Glomerular endothelial cell (primary cell): ENCODE measurements at places on chromosomes 4 and X.

- no peak for DNase-seq
Observed at GRCh38 chrX:111319451-111319850, 49.2 kb upstream of the CAPN6 start.

DNA sequence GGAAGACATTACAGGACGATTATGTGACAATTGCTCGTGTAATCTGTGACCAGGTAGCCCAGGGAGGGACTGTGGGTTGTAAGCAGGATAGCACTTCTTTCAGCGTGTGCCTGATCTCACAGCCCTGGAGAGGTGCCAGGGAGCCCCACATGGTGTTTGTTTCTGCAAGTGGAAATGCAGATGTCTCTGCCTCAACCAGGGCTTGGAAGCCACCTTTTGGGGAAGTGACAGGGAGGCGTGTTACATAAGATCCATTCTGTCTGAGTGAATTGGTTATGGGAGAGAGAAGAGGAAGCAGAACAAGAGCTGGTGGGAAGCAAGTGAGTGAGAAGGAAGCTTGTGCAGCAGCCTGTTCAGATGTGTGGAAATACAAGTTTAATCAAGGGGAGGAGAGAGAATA is 104.5 kb upstream of the GATB start:
- no peak for DNase-seq

DNA sequence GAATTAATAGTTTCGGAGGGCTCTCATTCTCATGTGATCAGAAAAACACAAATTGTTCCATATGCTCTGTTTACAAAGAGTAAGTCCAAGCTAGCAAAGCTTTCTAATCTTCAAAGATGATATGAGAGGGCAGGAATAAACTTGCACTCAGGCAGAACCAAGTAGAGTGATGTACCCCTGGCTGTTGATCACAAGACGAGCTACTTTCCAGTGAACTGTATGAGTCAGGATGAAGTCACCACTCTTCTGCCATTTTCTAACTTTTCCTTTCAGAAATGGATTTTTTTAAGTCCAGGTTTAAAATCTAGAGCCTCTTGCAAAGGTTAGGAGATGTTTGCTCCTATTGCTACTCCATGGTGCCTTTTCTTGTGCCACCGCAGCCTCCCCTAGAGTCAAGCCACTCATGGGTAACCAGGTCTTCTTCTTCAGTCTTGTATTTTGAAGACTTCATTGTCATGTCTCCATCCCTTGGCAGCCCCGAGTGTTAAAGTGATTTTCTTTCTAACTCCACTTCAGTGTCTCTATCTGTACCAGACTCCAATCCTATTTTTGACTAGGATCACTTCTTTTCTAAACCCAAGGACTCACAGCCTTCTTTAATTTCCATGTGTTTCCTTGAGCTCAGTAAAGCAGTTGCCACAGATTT is 171.9 kb upstream of the GALNT7 start:
- DNase-seq, result no peak

GRCh38 chr4:89855236-89855635 is 18.3 kb upstream of the SNCA start:
- no peak for DNase-seq

DNA sequence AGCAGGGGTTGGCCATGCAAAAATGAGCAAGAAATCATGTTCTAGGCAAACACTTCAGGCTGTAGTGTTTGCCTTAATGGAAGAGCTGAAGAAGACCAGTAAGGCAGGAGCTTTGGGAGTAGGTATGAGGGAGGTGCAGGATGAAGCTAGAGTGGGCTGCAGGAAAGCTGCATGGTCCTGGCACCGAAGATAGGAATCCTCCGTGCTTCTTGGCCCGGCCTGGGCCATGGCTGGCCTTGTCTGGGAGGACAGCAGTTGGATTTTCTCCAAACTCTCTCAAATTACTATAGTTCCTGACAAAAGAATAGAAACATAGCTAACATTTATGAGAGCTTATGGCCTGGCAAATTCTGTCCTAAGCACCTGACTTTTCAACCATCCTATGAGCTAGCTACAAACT is 116.5 kb downstream of the UCHL1 start:
- DNase-seq, result no peak

DNA sequence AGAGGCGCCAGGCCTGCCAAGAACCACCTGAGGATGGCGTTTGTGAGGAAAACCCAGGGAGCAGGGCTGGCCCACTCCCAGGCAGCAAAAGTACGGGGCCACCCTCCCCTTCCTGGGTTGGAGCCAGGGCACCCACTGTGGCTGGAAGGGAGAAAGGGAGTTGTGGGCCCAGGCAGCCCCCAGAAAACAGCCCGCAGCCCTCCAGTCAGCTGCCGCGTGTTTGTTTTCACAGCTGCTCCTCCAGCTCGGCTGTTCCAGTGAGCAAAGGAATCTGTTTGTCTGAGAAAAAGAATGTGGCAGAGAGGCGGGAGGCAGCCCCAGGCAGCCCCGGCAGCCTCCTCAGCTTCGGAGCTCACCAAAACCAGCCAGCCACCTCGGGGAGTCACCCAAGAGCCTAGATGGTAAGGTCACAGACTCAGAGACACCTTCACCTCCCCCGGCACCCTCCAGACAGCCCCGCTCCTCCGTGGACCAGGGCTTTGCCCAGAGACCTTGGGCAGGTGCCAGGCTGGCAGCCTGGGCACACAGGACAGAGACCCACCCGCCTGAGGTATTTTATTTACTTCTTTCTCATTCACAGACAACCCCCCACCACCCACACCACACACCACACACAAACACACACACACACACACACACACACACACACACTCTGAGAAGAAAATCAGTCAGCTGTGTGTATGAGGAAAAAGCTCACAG is 338.1 kb downstream of the BCOR start:
- no peak for DNase-seq

DNA sequence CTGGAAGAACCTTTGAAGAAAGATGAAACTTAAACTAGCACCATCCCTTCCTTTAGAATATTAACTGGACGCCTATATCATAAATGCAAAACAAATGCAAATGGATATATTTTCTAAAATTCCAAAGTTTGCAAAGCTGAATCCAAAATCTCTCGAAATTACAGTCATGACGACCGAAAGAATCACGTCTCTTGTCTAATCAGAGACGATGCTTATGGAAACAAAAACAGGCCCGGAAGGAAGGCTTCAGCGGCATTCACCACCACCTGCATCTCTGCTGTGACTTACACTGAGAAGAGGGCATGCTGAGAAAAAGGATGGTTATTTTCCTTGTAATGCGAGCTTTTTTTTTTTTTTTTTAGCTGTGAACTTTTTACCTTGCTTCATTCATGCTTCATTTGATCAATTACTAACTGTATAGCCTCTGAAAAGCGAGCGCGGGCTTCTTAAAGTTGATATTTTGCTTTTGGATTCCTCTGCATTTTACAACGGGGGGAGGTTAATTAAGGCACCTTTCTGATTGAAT is 209.3 kb downstream of the SOWAHB start:
- DNase-seq, result no peak

GRCh38 chrX:11504234-11504633 is 161.5 kb downstream of the ARHGAP6 start:
- DNase-seq, result no peak

DNA sequence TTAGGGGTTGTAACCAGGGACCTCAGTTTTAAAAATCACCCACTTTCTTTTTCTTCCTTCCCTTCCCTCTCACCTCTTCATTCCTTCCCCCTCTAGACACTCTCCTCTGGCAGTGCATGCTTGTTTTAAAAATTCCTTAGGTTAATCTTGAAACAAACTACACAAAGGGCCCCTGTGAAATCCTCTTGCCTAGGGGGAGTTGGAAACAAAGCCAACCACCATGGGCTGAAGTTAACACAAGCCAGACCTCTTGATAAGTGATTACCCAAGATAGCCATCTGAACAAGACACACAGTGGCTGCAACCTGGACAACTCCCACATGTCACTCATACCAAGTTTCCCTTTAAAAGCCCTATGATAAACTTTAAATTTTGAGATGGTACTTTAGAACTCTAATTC is 68.9 kb downstream of the TENT5D start:
- no peak for DNase-seq

DNA sequence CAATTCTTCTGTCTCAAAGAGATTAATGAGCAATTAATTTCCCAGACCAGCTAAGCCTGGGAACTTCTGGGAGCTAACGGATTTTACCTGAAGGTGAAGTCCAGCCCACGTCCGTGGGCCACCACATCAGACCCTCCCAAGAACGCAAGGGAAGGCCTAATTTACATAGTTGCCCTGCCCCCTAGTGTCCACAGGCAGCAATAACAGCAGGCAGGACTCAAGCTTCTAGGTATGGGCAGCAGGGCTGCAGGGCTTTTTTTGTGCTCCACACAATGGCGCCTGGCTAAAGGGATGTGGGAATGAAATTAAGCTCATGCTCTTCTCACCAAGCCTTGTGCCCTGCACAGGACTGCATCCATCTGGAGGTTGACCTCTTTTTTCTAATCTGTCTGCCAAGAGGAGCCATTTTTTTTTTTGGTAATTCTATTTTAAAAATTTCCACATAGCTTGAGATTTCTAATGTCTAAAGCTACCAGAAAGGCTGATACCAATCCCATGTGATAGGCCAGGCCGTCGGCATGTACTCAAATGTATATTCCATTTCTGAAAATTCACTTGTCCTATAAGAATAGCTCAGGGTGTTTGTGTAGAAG is 111.9 kb upstream of the TMEM164 start:
- DNase-seq, result no peak

GRCh38 chr4:67366311-67366861 is 178.9 kb downstream of the CENPC start:
- no peak for DNase-seq

DNA sequence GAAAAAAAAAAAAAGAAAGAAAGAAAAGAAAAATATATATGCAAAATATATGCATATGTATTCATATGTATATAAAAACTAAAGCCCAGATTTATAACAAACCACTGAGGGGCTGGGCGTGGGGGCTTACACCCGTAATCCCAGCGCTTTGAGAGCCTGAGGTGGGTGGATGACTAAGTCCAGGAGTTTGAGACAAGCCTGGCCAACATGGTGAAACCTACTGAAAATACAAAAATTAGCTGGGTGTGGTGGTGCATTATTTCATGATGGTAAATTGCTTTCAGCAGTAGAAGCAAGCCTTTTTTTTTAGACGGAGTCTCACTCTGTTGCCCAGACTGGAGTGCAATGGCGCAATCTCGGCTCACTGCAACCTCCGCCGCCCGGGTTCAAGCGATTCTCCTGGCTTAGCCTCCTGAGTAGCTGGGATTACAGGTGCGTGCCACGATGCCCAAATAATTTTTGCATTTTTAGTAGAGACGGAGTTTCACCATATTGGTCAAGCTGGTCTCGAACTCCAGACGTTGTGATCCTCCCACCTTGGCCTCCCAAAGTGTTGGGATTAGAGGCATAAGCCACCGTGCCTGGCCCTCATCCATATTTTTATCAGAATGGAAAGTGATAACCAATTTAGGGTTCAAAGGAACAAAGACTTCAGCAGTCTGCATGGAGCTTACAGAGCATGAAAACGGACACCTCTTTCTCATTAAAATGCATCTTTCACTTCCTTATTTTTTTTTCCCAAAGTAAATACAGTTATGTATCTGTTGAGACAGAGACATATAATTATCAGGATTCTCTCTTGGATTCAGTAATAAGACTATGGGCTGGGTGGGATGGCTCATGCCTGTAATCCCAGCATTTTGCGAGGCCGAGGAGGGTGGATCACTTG is 27.7 kb upstream of the MOB1B start:
- no peak for DNase-seq

DNA sequence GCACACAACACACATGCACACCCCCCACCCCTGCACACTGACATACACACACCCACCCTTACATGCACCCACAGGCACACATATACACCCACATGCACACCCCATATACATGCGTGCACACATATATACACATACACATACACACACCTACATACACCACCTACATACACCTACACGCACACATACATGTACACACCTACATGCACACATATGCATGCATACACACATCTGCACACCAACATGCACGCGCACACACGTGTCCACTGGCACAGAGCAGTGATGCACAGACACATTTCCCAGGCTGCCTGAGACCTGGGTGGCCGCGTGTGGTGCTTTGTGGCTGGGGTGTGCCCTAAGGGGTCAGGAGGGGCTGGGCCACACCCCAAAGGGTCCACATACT is 31.7 kb downstream of the FGFRL1 start:
- no peak for DNase-seq

DNA sequence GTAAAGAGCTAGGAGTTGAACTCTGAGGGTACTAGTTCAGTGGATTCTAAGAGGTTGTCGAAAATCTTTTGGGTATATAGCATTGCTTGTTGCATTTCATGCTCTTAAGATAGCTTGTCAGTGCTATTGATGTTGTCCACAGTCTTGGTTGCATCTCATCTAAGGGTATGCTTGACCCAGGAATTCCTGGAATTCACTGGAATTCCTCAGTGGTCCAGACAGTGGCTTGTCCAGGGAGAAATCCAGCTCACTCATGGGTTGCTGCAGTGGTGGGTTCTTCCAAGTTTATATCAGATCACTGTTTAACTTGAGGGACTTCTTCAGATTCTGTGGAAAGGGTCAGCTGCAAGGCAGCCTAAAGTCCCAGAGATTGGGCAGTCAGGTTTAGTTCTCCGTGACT is 29.8 kb upstream of the SMARCAD1 start:
- no peak for DNase-seq

- no peak for DNase-seq
Observed at GRCh38 chr4:20901851-20902250, 201.6 kb downstream of the PACRGL start.

- no peak for DNase-seq
Observed at GRCh38 chrX:41419082-41419481, 28.1 kb upstream of the NYX start.

DNA sequence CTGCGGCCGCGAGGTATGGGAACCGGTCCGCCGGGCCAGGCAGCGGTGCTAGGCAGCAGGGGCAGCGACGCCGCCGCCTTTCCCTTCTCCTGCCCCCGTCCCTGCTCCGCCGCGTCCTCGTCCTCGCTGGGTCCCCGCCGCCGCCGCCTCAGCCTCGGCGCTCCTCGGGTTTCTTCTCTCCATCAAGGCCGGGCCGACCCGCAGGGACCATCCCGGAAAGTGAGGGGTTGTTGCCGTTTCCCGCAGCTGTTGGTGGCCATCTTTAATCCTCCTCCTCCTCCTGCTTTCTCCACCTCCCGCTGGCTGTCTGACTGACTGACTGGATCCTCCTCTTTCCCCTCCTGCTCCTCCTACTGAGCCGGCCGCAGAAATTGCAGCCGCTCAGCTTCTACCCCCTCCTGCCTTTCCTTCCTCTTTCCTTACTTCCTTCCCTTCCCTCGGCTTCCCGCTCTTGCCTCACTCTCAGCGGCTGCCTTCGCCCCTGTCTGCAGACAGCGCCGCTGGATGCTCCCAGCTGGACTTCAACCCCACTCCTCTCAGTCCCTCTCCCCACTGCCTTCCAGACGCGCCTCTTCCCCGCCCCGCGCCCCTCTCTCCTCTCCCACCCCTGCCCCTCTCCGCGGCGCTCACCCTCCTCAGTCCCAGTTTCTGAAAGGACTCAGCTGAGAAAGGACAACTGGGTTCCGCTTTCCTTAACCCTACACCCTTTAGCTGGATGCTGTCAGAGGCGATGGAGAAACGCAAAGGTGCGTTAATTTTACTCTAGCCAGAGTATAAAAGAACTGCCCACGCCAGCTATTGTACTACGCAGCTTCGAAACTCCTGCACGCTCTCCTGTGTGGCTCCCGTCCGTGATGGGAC is at the start of gene WDFY3:
Gene WDFY3, minus strand, starts transcription at position 309 of the 861 bp plus-strand sequence. CDS start 106,099 bp downstream, outside the sequence.
- no peak for DNase-seq

- no peak for DNase-seq
Observed at GRCh38 chrX:16851421-16851820, 18.7 kb downstream of the RBBP7 start.
